ENCODE measurements at places on chromosomes 1 and 21.

DNA sequence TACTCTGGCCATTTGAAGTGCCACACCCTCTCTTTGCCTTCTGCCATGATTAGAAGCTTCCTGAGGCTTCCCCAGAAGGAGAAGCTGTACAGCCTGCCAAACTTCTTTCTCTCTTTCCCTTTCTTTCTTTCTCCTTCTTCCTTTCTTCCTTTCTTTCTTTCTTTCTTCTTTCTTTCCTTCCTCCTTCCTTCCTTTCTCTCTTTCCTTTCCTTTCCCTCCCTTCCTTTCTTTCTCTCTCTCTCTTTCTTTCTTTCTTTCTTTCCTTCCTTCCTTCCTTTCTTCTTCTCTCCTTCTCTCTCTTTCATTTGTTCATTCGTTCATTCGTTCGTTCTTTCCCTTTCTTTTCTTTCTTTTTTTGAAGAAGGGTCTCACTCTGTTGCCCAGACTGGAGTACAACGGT lies 931.0 kb downstream of the TTLL7 start:
- no peak for DNase-seq

DNA sequence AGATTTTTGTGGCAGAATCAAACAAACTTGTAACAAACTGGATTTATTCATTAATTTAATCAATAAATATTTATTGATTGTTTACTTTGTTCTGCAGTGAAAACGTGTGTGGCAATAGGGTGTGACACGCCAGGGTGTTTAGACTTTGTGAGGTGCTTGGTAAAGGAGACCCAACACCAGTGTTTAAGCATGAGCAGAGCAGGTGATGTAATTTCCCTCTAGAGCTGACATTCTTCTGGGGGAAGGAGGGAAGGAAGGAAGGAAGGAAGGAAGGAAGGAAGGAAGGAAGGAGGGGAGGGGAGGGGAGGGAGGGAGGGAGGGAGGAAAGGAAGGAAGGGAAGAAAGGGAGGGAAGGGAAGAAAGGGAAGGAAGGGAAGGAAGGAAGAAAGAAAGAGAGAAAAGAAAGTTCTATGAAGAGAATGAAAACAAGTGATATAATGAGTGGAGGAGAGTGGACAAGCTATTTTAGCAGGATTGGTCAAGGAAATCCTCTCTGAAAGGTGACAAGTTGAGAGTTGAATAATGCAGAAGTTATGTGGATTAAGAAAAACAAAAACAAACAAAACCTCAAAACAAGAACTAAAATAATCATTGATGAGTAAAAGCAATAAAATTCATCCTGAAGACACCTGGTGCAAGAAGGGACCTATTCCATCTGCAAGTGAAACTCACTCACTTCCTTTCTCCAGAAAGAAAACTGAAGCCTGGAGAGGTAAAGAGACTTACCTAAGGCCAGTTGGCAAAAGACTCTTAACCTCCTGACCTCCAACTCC lies 60.8 kb downstream of the TSEN15 start:
- DNase-seq = no peak

- no peak for DNase-seq
Measured at GRCh38 chr1:88194542-88194941, 489.5 kb upstream of the PKN2 start.

DNA sequence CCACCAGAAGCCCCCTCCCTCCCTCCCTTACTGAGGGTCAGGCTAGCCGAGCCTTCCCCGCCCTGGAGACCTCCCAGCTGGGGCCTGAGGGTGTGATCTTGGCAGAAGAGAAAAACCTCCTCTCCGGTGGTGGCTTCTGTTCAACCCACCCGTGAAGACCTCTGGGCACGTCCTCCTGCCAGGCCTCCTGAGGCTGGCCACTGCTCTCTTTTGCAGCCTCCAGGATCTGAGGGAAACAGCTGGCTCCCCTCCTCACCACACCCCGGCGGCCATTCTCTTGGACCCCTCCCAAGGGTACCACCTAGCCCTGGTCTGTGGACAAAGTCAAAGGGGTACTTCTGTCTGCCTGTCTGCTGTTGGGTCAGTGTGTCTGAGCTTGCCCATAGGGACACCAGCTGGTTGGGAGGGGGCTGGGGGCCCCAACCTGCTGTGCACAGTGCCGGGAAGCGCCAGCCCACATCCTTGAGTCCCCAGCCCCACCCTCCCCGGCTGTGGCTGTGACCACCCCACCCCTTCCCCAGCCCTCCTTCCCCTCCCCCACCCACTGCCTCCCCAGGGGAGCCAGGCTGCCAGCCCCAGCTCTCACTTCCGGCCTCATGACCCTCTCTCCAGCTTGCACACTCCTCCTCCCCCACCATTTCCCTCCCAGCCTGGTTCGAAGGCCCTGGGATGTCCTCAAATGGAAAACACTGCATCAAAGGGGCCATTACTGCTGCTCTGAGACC lies 48.1 kb downstream of the AHDC1 start:
- DNase-seq = no peak

DNA sequence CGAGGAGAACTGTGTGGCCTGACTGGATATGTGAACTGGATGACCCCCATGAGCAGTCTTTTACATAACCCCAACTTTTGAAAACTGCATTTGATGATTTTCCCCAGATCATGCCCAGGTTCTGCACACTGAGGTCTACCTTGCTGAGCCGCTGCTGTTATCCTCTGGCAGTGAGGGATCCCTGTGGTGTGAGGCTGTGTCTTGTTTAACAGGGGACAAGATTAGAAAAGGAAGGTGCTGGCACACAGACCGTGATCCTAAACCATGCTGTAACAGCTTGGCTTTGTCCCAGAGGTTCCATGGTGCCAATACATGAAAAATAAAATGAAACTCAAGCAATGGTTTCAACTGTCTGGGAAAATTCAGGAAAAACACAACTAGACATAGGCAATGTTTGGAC lies 134.2 kb downstream of the ZZZ3 start:
- no peak for DNase-seq

GRCh38 chr1:11622398-11622797 lies 31.8 kb downstream of the FBXO2 start:
- DNase-seq = no peak

DNA sequence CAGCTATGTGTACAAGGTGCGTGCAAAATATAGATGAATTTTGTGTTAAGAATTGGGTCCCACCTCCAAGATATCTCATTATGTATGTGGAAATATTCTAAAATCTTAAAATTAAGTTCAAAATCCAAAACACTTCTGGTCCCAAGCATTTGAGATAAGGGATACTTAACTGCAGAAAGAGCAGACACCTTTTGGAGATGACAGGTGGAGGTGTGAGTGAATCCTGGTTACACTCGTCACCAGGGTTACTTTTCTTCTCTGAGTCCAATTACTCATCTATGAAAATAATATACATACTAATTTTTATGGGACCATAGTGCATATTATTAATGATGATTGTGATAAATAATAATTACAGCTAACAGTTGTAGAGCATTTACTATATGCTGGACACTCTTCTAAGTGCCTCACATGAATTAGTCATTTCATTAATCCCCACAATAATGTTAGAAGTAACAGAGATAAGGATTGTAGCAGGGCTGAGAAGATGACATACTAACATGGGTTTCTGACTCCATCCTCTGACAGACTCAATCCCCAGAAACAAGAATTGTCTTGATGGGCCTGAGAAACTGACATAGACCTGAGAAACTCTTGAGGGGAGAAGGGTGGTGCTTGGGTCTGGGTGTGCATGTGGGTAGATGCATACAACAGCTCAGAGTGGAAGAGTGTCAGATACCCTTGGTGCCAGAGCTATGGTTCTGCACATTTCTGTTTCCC lies 8.3 kb upstream of the FASLG start:
- no peak for DNase-seq

GRCh38 chr1:55214934-55215193 lies 300 bp downstream of the USP24 start:
- peak; percentile 19 for DNase-seq

- DNase-seq = no peak
Measured at GRCh38 chr1:222021129-222021528, 279.2 kb upstream of the DUSP10 start.

DNA sequence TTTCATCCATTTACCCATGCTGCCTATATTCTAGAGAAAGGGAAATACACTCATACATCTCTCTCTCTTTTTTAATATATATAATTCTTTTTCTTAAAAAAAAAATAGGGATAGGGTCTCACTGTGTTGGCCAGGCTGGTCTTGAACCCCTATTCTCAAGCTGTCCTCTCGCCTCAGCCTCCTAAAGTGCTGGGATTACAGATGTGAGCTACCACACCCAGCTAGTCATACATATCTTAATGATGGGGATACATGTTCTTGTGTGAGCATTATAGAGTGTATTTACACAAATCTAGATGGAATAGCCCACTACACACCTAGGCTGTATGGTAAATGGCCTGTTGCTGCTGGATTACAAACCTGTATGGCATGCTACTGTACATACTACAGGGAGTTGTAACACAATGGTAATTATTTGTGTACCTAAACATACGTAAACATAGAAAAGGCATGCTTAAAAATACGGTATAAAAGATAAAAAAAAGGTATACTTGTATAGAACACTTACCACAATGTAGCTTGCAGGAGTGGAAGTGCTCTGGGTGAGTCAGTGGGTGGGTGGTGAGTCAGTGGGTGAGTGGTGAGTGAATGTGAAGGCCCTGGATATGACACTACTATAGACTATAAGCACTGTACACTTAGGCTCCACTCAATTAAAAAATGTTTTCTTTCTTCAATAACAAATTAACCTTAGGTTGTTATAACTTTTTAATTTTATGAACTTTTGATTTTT lies 72.9 kb downstream of the IVNS1ABP start:
- DNase-seq = no peak

GRCh38 chr1:229034342-229034741 lies 236.6 kb upstream of the RAB4A start:
- no peak for DNase-seq

DNA sequence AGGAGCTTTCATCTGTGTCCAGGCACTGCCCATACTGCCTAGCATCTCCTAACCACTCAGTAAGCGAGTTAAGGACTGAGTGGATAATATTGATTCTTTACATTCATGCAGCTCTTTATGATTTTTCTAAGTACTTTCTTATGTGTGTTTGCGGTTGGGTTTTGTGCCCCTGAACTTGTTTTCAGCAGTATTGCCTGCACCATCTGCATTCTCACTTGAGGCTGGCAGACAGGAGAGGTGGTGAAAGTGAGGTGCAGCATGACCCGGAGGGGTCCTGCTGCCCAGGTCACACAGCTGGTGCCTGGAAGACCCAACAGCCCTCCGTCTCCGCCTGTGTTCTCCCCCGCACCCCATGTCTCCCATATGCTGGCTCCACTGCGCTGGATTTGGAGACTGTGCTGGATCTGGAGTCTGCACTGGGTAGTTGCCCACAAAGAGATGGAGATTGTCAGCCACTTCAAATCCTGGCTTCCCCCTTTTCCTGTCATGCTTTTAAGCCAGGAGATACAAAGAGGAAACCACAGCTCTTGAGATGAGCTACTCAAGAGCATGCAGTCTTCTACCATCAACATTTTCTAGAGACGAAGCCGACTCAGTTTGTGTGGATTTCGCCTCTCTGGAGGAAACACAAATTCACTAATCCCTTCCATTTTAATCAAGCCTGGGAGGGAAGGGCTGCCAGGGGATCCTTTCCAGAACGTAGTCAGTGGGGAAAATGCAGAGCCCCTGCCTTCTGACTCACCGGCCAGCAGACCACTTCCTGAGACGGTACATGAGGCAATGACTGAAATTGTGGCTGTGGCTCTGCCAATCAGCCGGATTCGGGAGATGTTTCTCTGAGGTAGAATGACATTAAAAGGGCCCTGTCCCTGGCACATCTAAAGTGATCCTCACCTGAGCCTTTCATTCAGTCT lies 71.7 kb upstream of the ANGPTL1 start:
- no peak for DNase-seq

DNA sequence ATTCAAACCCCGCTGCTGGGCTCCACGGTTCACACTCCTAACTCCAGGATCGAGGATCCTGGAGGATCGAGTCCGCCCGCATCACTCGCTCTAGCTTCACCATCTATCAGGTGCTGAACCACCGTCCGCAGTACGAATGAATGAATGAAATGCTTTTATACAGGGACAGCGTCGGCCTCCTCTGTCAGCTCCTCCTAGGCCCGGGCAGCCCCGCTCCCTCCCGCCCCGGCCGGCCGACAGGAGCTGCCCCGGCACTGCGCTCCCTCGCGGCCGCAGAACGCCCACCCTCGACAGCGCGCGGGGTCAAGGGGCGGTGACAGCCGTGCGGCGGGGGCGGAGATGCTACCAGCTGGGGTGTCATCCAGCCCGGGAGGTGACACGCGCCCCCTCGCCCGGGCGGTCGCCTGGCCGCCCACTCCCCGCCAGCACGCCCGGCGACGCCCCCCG lies 520 bp downstream of the ZBTB17 start:
- no peak for DNase-seq

DNA sequence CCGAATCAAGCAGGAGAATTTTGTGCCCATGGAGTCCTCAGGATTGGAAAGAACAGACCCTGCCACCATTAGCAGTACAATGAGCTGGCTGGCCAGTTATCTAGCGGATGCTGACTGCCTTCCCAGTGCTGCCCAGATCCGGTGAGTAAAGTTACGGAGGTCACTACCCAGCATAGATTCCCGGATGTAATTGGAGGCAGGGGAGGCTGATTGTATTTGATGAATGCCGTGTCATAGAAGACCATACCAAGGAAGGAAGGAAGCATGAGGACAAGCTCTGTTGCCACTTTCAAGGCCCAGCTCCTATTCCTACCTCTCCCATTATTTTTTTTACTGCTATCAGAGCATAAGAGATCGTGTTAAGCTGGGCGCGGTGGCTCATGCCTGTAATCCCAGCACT lies 26.2 kb upstream of the VAMP3 start:
- no peak for DNase-seq

GRCh38 chr1:199510314-199510713 lies 517.2 kb upstream of the NR5A2 start:
- no peak for DNase-seq

DNA sequence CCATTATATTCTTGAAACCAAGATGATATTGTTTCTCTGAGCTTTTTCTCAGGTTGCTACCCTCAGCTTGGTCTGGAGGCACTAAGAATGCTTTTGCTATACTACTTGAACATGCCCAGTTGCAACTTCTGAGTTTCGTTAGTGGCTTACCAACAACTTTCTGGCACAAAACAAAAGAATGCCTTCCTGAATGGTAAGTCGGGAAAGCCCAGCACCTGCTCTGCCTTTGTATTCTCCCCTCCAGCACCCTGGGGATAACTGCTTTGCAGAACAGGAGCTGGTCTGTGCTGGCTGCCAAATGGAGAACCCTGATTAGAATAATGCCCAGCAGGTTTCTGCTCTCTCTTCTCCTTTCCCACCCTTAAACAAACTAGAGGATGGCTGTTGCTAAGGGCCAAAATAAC lies 149.3 kb downstream of the TGFB2 start:
- DNase-seq = no peak

DNA sequence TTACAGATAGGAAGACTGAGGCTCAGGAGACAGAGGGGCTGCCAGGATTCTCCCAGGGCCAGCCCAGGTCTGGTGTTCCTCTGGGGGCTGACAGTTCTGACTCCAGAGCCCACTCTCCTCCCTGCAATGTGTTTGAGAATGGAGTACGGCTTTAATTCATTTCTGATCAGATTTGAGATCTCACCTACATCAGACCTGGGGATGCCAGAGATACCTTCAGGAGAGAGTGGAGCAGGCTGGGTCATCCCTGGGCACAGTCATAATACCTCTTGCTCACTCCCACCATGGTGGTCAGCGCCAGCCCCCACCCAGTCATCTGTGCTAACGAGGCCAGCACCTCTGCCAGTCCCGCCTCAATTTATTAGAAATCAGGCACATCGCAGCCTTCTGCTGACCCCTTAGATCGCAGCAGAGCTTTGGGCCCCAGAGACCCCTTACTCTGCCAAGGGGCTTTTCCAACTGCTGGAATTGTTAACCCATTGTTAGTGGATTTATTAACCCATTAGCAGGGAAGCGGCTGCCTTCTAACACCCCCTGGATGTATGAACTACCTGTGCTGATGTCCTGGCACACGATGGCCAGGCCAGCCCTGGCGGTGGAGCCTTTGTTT lies 352.1 kb downstream of the MATN1 start:
- DNase-seq = no peak

- no peak for DNase-seq
Measured at GRCh38 chr21:31592963-31593560, 66.4 kb upstream of the SOD1 start.
